Activated naive CD4-positive, alpha-beta T cell treated with anti-CD3 and anti-CD28 coated beads, Interleukin-2, amount 50 U/mL, for 72 hours (primary cell): ENCODE measurements at places on chromosomes 11 and 22.

DNA sequence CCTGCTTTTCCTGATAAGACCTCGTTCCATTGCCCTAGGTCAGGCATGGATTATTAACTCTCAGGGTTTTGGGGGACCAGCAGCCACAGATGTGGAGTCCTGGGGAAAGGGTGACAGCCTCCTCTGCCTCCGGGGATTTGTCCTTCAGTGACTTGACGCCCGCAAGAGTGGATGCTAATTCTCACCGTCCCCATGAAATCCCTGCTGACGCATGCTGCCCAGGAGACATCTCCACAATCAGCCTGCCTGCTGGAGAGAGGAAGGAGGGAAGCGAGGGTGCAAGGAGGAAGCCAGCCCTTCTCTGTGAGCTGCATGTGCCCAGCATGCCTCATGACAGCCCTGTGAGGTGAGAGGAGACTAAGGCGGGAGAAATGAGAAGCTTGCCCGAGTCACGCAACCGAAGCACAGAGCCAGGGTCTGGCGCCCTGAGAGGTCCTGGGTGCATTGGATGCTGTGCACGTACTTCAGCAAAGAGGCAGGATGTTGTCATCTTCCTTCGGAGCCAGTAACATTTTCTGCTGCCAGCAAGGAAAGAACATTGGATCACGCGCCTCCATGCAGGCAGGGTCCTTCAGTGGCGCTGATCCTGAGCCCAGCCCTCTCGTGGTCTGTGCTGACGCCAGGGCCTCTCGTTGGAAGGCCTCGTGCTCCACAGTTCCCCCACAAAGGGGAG lies 27.3 kb upstream of the KRTAP5-6 start:
- DNase-seq = peak; percentile 31

- no peak for DNase-seq
Observed at GRCh38 chr11:80519596-80520506, 1079.0 kb upstream of the TENM4 start.

DNA sequence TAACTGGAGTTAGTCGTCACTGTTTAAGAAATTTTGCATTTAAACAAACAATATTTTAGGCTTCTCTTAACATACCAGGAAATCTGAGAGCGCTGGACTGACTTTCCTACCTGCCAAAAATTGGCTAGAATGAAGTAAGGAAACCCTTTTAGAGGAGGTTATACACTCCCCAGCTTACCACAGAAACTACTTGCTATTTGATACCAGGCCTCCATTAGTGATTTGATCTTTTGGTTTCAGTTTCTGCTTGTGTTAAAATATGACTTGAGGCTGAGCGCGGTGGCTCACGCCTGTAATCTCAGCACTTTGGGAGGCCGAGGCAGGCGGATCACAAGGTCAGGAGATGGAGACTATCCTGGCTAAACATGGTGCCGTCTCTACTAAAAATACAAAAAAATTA lies 419.9 kb downstream of the LRRC4C start:
- DNase-seq = no peak

- DNase-seq = no peak
Observed at GRCh38 chr11:102760344-102761035, 19.9 kb downstream of the MMP10 start.

GRCh38 chr11:120130176-120130980 lies 7.5 kb downstream of the TRIM29 start:
- DNase-seq = no peak

GRCh38 chr11:72308226-72309073 lies 64.5 kb upstream of the PHOX2A start:
- DNase-seq = no peak

GRCh38 chr11:2537010-2537705 lies 92.3 kb downstream of the KCNQ1 start:
- no peak for DNase-seq

GRCh38 chr11:17897495-17897894 lies 115.4 kb downstream of the SERGEF start:
- DNase-seq = no peak

- no peak for DNase-seq
Observed at GRCh38 chr11:11843211-11843621, 1.4 kb downstream of the USP47 start.

- DNase-seq = no peak
Observed at GRCh38 chr22:46794067-46794466, 31.6 kb downstream of the TBC1D22A start.

GRCh38 chr11:45413156-45413858 lies 127.2 kb upstream of the SYT13 start:
- no peak for DNase-seq

GRCh38 chr11:91163619-91164451 lies 941.0 kb upstream of the CHORDC1 start:
- no peak for DNase-seq

GRCh38 chr11:62786318-62787004 lies 741 bp upstream of the TMEM179B start:
- DNase-seq = peak; percentile 91

DNA sequence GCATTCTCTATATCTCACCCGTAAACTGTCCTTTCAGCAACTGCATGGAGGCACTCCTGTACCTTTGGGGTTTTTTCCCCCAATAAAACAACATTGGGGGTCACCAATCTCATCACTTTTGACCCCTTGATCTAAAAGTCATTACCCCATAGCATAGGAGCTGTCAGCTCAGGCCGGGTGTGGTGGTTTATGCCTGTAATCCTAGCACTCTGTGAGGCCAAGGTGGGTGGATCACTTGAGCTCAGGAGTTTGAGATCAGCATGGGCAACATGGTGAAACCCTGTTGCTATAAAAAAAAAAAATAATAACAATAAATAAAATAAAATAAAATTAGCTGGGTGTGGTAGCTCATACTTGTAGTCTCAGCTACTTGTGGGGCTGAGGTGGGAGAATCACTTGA lies 17.1 kb upstream of the GDPD4 start:
- DNase-seq = no peak

DNA sequence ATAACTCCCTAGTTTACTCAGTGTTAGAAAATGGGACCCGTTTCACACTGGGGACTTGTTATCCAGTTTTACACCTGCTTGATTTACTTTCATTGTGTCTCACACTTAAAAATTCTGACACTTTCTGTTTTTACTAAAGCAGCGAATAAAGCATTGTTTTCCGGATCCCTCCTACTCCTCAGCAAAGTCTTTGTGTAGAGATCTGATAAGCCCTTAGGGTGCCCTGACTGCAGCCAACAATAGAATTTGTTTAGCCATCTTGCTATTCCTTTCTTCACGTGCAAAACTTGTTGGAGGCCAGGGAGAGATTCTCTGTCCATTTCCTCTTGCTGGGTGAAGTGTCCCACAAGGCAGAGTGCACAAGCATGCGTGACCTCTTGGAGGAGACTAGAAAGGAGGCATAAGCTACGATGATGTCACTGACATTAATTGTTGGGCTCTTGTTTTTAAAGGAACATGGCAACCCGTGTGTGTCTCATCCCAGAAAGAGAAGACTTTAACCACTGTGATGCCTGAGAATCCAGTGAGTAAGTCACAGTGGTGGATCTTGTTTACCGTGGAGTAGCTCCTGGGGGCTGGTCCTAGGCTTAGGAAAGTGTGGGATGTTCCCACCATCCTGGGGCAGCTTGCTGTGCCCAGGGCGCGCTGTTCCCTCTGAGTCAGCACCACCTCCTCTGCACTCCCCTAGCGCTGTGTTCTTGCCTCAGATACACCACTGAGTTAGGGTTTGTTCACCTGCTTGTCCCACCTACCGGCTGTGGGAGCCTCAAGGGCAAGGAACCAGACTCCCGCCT lies 27.7 kb downstream of the MICAL2 start:
- DNase-seq = no peak

GRCh38 chr11:828506-829175 lies 922 bp downstream of the CRACR2B start:
- no peak for DNase-seq

DNA sequence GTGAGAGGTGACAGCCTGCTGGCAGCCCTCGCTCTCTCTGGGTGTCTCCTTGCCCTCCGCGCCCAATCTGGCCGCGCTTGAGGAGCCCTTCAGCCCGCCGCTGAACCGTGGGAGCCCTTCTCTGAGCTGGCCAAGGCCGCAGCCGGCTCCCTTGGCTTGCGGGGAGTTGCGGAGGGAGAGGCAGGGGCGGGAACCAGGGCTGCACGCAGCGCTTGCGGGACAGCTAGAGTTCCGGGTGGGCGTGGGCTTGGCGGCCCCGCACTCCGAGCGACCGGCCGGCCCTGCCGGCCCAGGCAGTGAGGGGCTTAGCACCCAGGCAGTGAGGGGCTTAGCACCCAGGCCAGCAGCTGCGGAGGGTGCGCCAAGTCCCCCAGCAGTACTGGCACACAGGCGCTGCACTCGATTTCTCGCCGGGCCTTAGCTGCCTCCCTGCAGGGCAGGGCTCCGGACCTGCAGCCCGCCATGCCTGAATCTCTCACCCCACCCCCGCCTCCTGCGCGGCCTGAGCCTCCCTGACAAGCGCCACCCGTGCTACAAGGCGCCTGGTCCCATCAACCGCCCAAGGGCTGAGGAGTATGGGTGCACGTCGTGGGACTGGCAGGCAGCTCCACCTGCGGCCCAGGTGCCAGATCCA lies 1526.1 kb downstream of the FAM181B start:
- DNase-seq = no peak

- no peak for DNase-seq
Observed at GRCh38 chr11:75499423-75500190, 26.1 kb downstream of the GDPD5 start.

DNA sequence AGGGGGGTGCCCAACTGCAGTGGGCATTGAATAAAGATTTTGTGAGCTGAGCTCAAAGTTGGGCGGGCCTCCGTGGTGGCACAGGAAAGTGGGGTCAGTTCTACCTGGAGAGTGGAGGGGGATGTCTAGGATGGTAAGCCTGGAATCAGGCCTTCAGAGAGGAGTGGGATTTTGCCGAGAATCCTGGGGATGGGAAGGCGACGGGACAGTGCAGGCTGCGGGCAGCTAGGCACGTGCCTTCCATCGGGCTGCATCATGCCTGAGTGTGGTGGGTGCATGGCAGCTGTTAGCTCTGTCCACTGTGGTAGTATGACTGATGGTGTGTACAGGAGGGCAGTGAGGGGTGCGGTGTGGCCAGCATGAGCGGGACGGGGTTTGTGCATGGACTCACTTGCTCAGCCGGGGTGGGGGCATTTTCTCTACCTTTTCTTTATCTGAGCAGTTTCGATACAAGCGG lies 3.6 kb downstream of the SHANK3 start:
- peak; percentile 53 for DNase-seq

DNA sequence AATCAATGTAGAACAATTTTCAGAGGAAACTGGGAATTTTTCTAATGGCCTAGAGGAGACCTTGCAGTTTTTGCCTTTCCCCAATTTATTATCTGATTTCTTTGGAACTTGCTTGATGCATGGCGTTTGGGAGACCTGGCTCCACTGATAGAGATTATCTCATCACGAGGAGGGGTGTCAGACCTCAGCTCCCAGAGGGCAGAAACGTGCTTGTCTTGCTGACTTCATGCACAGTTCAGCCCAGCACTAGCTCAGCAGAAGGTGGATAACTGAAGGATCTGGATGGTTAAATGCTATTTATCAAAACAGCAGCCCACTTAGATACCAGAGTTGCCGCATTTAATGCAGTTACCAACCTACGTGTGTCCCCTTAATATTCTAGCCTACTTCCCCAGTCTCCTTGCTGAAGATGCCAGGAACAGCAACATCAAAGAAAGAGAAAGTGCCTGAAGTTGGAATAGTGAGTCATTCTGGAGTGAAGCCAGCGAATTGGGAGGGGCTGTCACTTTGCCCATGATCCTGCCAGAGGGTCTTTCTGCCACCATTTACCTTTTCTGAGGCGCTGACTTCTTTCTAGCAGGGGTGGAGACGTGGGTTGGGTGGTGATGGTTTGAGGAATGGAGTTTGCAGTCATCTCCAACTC lies 133.5 kb upstream of the CADM1 start:
- no peak for DNase-seq

- DNase-seq = no peak
Observed at GRCh38 chr11:2088746-2089535, 50.2 kb downstream of the IGF2 start.

- DNase-seq = no peak
Observed at GRCh38 chr11:134542401-134543165, 130.5 kb upstream of the B3GAT1 start.

DNA sequence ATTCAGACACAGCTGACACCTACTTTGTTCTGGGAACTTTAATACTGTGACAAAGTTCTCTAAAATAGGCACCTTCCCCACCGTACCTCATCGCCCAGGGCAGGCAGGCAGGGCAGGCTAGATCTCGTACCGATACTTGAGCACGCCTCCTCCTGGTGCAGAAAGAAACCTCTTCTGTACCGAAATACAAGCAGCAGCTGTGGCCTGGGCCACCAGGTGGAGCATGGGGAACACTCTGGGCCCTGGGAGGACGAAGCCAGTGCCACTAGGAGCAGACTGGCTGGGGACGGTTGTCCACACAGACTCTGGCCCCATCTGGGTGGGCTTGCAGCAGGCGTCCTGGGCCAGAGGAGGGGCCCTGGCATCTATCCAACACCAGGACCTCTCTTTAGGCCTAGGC lies 12.8 kb downstream of the PMM1 start:
- peak; percentile 23 for DNase-seq

- DNase-seq = no peak
Observed at GRCh38 chr11:81197396-81197795, 1536.3 kb downstream of the FAM181B start.

DNA sequence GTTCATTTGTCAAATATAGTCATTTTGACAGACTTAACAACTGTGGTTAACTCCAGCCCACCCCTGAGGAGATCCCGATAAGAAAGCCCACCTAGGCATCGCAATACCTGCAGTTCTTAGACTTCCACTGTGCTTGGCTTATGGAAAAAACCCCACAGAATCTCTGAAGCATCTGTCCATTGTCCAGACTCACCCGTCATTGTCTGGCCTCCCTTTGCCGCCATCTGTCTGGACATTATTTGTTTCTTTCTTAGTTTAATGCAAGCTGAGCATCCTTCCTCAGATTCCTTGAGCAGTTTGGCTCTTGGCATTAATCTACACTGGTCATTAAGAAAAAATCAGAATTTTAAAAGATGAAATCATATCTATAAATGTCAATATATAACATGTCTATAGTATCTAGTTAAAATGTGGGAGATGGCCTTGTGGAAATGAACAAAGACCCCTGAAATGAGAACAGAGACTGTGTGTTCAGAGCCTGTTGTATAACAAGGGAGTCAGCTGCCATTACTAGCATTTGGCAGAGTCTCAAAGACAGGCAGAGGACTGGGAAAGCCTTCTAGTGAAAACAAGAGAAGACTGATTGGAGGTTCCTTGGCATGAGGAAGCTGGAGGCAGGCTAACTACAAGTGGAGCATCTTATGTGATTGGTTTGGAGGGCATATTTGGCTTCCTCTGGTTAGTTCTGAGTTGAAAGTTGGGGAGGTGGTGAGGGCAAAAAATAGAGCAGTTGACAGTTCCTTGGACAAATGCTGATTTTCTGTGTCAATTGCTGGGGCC lies 80.4 kb downstream of the SPON1 start:
- no peak for DNase-seq

- no peak for DNase-seq
Observed at GRCh38 chr11:47359586-47359985, 7.1 kb upstream of the MYBPC3 start.

GRCh38 chr11:77374108-77374507 lies 72.6 kb upstream of the GDPD4 start:
- DNase-seq = no peak

GRCh38 chr11:73217131-73217809 lies 811 bp upstream of the P2RY2 start:
- DNase-seq = peak; percentile 47

- DNase-seq = no peak
Observed at GRCh38 chr11:65640483-65641296, 2.8 kb downstream of the SIPA1 start.
